MG63 (cell line): ENCODE measurements at places on chromosomes 5 and 9.

- no peak for DNase-seq
Observed at GRCh38 chr5:124203303-124203702, 543.1 kb downstream of the ZNF608 start.

DNA sequence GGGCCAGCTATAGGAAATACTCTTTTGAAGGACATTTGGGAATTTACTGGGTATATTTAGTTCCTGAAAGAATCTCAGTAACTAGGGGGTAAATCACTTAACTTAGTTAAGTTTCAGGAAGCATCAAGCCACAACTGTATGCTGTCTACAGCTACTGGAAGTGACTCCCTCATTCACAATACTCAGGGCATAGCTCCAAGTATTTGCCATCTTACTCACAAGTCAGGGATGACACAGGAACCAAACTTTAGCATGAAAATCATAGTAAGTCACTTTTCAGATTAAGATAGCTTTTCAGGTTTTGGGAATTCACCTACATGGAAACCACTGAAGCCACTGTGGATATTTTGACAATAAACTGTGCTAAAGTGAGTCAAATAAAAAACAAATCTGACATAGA, 242.4 kb upstream of the ATP10B start:
- no peak for DNase-seq

DNA sequence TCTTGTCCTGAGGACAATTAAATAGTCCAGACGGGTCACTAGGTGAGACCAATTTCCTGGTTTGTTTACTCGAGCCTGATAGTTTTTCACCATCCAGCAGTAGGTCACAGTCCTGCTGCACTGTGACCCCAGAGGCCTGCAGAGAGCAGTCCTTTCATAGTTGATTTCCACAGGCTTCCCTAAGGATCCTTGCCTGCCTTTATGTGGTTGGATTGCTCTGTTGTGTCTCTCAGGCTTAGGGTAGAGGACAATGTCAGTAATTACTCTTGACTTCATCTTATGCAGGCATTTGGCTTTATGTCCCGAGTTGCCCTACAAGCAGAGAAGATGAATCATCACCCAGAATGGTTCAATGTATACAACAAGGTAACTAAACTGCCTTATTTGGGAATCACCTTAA, 9.0 kb upstream of the CATSPER3 start:
- no peak for DNase-seq

- no peak for DNase-seq
Observed at GRCh38 chr5:143433670-143434069, 30.2 kb upstream of the NR3C1 start.

GRCh38 chr5:160363660-160364395, 6.6 kb downstream of the C1QTNF2 start:
- no peak for DNase-seq

DNA sequence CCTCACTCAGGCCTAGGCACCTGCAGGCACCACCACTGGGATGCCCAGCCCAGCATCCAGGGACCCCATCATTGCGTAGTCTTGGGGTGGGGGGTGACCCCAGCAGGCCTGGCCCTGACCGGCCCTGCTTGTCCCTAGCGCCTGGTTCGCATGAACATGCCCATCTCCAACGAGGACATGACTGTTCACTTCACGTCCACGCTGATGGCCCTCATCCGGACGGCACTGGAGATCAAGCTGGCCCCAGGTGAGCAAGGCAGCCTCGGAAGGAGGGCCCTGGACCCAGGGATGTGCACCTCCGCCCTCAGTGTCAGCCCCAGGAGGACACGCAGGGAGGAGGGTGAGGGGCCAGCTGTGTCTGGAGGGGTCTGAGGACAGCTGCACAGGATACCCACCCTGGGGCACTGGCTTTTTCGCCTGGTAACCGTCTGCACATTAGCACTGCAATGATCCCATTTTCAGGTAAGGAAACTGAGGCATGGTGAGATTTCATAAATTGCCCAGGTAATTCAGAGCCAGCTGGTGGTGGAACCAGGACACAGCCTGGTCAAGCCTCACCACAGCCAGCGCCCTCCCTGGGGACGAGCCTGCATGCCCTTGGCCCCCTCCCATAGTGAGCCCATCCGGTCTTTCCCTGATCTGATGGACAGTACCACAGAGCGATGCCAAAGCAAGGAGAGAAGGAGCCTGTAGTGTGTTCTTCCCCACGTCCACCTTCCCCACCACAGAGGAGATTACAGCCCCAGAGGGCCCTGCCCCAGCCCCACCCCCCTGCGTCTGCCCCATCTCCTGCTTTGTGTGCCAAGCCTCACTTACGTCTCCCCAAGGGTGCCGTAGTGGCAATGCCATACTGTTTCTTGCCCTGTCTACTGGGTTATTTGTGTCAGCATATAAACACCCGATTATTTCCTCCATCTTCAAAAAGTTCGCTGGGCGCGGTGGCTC, 228.3 kb downstream of the CACNA1B start:
- DNase-seq: no peak

DNA sequence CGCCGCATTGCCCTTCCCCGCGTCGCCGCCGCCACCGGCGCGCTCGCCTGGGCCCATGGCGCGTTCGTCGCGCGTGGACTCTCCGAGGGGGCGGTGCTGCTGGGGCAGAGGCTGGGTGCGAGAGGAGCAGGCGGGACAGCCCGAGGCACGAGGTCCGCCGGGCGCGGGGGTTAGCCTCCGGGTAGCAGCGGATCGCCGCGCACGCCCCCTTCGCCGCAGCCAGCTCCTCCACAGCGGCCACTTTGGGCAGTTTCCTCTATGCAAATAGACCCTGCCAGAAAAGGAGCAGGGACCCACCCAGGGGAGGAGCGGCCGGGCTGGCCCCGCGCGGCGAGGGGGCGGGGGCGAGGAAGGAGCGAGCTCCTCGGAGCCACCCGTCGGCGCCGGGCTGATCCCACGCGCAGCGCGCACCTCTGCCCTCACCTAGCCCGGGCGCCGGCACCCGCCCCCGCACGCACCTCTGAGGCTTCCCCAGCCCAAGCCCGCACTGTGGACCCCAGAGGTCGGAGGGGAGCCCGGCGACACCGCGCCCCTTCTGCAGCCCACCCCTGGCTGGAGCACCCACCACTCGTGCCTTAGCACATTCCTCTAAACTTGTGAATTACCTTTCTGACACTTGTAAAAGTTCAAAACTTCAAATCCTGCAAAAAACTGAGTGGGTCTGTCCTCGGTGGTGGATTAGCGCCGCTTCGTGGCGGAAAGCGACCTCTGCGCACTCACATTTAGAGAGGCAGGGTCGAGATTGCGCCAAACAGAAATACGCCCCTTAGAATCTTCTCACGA, at the start of gene COL23A1:
Gene COL23A1, minus strand, starts transcription at position 253 of the 783 bp plus-strand sequence.
- DNase-seq: peak; percentile 94

DNA sequence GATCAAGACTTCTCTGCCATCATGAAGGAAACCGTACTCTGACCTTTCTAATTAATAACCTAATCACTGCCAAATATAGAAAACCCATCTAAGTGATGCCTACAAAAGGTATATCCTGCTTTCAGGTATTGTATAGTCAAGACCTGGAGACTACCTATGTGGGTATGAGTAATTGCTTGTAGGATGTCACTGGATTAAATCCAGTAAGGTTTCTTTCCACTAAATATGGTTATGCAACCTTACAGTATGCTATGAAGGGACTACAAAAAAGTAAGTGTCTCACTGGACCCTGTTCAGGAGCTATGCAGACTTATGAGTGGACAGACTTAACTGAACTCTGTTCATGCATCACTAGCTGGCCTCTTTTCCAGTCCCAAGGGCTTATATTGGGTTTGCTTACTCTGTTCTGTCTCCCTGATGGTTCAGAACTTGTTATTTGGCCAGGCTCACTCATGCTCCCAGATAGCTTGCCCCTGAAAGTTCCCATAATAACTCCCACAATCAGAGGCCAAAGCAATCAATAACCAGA, 51.1 kb downstream of the PDE6A start:
- DNase-seq: no peak

- no peak for DNase-seq
Observed at GRCh38 chr5:170721681-170722080, 61.8 kb upstream of the GABRP start.

- DNase-seq: no peak
Observed at GRCh38 chr9:106284296-106284695, 578.7 kb upstream of the ZNF462 start.

GRCh38 chr5:51188001-51188591, 195.2 kb upstream of the ISL1 start:
- no peak for DNase-seq

DNA sequence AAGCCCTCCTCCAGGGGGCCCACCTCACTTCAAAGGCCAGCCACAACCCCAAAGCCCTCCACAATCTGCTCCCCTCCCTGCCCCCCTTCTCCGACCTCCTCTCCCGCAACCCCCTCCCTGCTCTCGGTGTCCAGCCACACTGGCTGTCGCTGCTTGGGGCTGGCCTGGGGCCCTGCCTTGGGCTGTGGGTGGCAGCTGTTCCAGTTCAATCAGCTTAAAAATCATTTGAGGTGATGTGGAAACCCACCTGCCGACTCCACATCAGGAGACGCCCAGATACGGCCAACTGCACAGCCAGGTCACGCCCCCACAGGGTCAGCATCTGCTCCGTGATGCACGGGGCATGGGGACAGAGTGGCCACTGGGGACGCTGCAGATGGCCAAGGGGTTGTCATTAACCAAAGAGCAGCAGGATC, 107.0 kb upstream of the MVB12B start:
- DNase-seq: no peak

GRCh38 chr9:105157171-105157583, 87.3 kb upstream of the SLC44A1 start:
- peak; percentile 6 for DNase-seq

- DNase-seq: peak; percentile 12
Observed at GRCh38 chr5:43680286-43680685, 77.3 kb downstream of the NNT start.

- no peak for DNase-seq
Observed at GRCh38 chr5:143641549-143642355, 170.2 kb upstream of the HMHB1 start.
